Lung (tissue), 17 donors: ENCODE measurements at places on chromosomes 11 and 22.

- H3K4me3 ChIP-seq, result no peak overlapping the region
- H3K27ac ChIP-seq, result no peak overlapping the region
- no peaks in the 10 kb centered on the region for H3K4me1 ChIP-seq
- H3K36me3 ChIP-seq, result no peaks in the 10 kb centered on the region
- peak; percentile 8 for DNase-seq
- no peaks in the 10 kb centered on the region for H3K27me3 ChIP-seq
Observed at GRCh38 chr22:26444777-26445176, 15.7 kb downstream of the ASPHD2 start.

GRCh38 chr11:62544581-62545436, 1.8 kb downstream of the AHNAK start:
- H3K4me3 ChIP-seq, result peak overlapping the region; percentile 93
- no peaks in the 10 kb centered on the region for H3K27me3 ChIP-seq
- H3K4me1 ChIP-seq, result peaks cover 25% of the 10 kb centered on the region
- H3K27ac ChIP-seq, result peak overlapping the region; percentile 98

DNA sequence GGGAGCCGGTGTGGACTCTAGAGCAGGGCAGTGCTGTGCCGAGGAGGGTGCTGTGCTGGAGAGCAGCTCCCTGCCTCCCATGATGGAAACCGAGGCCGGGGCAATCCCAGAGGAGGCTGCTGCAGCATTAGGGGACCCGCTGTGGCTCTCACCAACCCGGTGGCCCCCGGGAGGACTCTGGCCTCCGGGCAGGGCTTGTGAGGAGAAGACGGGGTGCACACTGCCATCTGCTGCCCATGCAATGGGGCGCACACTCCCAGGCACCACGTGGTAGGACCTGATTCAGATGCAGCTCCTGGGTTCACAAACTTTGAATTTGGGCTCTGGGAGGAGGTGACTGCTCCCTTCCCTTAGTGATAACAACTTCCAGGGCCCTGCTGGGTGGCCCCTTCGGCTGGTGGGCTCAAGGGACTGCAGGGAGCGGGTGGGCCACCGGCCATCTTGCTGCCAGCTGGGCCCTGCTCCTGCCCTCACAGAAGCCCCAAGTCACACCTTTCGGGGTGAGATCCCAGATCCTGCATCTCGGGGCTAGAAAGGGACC, 93.8 kb upstream of the FGF3 start:
- no peaks in the 10 kb centered on the region for H3K27me3 ChIP-seq
- no peaks in the 10 kb centered on the region for H3K36me3 ChIP-seq
- no peak overlapping the region for H3K27ac ChIP-seq

DNA sequence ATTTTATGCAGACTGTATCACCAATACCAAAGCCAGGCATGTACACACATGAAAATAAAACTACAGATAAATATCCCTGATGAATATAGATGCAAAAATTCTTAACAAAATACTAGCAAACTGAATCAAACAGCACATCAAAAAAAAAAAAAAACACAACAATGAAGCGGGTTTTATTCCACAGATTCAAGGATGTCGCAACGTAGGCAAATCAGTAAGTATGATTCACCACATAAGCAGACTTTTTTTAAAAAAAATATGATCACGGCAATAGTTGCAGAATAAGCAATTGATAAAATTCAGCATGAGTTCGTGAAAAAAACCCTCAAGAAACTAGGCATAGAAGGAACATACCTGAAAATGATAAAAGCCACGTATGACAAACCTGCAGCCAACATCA, 21.3 kb downstream of the OR51F1 start:
- H3K4me3 ChIP-seq, result no peak overlapping the region
- DNase-seq, result no peak
- H3K4me1 ChIP-seq, result peaks cover 2% of the 10 kb centered on the region

GRCh38 chr11:43895601-43896000, 15.0 kb downstream of the ALKBH3 start:
- no peak for DNase-seq
- no peak overlapping the region for H3K4me3 ChIP-seq
- H3K36me3 ChIP-seq, result peaks cover 30% of the 10 kb centered on the region
- no peak overlapping the region for H3K27ac ChIP-seq
- H3K4me1 ChIP-seq, result no peaks in the 10 kb centered on the region

- DNase-seq, result no peak
- H3K4me3 ChIP-seq, result no peak overlapping the region
- H3K36me3 ChIP-seq, result no peaks in the 10 kb centered on the region
- no peak overlapping the region for H3K27ac ChIP-seq
- peaks cover 2% of the 10 kb centered on the region for H3K4me1 ChIP-seq
Observed at GRCh38 chr11:121415856-121416255, 36.3 kb upstream of the SORL1 start.

GRCh38 chr11:66888282-66888681, 31.4 kb downstream of the LRFN4 start:
- no peak overlapping the region for H3K27ac ChIP-seq
- no peaks in the 10 kb centered on the region for H3K27me3 ChIP-seq
- DNase-seq, result no peak
- peaks cover 2% of the 10 kb centered on the region for H3K4me1 ChIP-seq
- H3K36me3 ChIP-seq, result no peaks in the 10 kb centered on the region
- no peak overlapping the region for H3K4me3 ChIP-seq

DNA sequence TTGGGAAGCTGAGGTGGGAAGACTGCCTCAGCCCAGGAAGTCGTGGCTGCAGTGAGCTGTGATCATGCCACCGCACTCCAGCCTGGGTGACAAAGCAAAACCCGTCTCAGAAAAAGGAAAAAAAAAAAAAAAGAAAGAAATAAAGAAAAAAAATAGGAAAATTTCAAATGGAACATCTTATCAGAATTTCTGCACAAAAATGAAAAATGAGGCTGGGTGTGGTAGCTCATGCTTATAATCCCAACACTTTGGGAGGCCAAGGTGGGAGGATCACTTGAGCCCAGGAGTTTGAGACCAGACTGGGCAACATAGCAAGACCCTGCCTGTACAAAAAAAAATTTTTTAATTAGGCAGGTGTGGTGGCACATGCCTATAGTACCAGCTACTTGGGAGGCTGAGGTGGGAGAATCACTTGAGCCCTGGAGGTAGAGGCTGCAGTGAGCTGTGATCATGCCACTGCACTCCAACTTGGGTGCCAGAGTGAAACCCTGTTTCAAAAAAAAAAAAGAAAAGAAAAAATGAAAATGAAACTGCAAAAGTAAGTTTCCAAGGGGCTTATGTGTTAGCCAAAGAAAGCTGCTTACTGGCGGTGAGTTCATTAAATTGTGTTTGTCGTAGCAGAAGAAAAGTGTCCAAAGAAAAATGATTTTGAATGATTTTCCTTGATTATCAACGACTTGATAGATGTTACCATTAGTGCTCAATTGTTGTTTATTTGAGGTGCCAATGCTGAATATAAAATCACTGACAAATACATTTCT, 7.5 kb upstream of the CRKL start:
- no peak overlapping the region for H3K27ac ChIP-seq
- H3K27me3 ChIP-seq, result no peaks in the 10 kb centered on the region
- no peak for DNase-seq
- H3K4me1 ChIP-seq, result no peaks in the 10 kb centered on the region

GRCh38 chr22:37162221-37163095, 12.7 kb upstream of the IL2RB start:
- no peaks in the 10 kb centered on the region for H3K27me3 ChIP-seq
- H3K27ac ChIP-seq, result peak overlapping the region; percentile 38
- no peak overlapping the region for H3K4me3 ChIP-seq

DNA sequence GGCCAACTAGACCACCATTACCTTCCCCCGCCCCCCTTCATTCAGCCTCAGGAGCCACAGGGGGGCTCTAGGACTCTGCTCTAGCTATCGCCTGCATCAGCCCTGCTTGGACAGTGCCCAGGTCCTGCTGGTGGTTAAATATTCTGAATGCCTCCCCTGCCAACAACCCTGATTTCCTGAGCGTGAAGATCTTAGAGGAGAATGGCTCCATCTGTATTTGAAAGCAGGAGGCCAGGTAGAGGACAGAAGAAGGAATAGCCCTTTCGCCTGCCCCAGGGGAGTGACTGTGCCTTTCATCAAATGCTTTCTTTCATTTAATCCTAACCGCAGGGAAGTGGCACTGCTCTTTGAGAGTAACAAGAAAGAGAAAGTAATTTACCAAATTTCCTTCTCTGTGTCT, 69.2 kb downstream of the ISX start:
- H3K27ac ChIP-seq, result no peak overlapping the region
- H3K27me3 ChIP-seq, result peaks cover 7% of the 10 kb centered on the region
- no peak overlapping the region for H3K4me3 ChIP-seq
- no peak for DNase-seq

DNA sequence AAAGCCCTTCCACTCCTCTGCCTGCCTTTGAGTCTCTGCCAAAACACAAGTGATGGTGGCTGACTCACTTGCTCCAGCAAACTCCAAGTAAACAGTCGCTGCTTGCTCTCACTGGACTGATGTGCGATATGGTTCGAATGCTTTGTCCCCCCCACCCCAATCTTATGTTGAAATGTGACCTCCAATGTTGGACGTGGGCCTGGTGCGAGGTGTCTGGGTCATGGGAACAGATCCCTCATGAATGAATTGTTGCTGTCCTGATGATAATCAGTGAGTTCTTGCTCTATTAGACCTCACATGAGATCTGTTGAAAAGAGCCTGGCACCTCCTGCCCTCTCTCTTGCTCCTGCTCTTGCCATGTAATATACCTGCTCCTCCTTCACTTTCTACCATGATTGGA, 747.9 kb downstream of the OPCML start:
- H3K27ac ChIP-seq, result no peak overlapping the region
- H3K4me3 ChIP-seq, result no peak overlapping the region

DNA sequence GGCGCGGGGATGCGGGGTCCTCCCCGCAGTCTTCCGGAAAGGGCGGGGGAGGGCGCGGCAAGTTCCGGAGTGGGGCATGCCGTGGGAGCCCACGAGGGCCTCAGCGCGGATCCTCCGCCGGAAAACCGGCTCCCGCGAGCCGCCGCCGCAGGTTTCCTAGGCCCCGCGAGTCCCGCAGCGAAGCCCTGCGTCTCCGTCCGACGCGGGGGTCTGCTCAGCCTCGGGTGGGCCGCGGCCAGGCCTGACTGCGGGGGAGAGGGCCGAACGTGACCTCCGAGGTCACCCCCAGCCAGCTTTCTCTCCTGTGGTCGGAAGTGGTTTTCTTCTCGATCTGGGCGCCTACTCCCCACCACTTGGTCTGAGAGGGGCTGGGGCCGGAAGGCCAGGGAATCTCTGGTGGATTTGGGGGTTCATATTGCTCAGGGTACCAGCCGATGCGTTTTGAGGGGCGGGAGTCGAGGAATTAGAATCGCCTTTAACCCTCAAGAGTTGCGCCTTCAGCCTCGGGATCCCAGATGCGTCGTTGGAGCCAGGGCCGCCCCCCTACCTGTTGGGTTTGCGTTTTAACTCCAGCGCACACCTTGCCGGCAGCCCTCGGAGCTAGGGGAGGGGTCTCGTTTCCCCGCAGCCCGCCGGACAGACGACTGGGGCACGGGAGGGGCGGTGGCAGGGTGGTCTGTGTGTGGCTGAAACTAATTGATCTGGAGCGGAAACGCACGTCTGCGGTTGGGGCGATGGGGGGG, 3.6 kb upstream of the CCND1 start:
- peaks cover 9% of the 10 kb centered on the region for H3K4me1 ChIP-seq
- peaks cover 4% of the 10 kb centered on the region for H3K36me3 ChIP-seq
- H3K27me3 ChIP-seq, result no peaks in the 10 kb centered on the region
- peak; percentile 41 for DNase-seq
- H3K4me3 ChIP-seq, result no peak overlapping the region
- no peak overlapping the region for H3K27ac ChIP-seq

DNA sequence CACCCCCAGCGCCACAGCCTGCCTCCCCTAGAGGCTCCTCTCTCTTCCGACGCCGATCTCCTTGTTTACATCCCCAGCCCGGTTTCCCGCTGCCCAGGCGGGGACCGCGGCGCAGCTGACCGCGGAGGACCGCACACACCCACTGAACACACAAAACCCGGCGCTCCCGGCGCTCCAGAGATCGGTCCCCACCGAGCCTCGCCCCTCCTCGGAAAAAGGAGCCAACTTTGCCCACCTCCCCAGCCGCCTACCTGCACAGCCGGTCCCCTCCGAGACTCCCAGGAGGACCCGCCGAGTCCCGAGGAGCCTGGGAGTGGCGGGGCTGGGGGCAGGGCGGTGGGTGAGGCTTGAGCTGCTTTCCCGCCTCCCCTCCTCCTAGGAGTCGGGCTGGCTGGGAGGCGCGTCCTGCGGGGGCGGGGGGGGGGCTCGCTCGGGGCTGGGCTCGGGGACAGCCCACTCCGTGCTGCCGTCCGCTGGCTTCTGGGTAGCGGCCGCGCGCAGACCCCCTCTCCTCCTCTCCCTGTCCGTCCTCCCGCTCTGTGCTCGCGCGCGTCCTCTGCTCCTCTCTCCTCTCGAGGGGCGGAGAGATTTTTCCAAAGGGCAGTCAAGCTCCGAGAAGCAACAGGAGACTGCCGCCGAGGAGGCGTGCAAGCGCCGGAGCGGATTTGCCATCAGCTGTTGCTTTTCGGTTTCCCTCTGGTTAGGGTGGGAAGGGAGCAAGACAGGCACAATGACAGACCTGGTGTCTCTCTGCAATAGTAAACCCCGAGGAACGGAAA, at the start of gene FXYD6:
TSS of gene FXYD6 (minus strand) at position 318 of the 779 bp plus-strand sequence. CDS start 33,882 bp downstream, outside the sequence.
- H3K4me1 ChIP-seq, result peaks cover 7% of the 10 kb centered on the region
- DNase-seq, result peak; percentile 97
- H3K27ac ChIP-seq, result peak within 1 kb of the TSS; percentile 65
- H3K4me3 ChIP-seq, result peak within 1 kb of the TSS; percentile 45
- no peaks in the 10 kb centered on the region for H3K36me3 ChIP-seq

DNA sequence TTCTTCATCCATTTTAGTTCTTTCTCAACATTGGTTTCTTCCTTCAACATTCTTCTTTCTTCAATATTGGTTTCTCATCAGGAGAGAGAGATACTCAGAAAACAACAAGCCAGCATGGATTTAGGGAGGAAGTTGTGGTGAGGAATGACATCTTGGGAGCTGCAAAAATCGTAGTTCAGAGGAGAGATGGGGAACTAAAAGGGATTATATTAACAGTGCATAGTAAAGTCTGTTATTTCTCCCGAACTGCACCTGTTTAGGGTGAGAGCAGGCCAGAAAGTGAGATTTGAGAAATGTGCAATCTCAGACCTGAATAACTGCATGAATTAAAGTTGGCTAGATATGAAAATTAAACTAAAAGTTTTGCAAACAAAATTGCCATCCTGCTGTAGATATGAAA, 94.5 kb downstream of the CASP12 start:
- no peak for DNase-seq
- H3K36me3 ChIP-seq, result no peaks in the 10 kb centered on the region
- H3K4me1 ChIP-seq, result no peaks in the 10 kb centered on the region
